ENCODE measurements at places on chromosomes 11 and 22.

DNA sequence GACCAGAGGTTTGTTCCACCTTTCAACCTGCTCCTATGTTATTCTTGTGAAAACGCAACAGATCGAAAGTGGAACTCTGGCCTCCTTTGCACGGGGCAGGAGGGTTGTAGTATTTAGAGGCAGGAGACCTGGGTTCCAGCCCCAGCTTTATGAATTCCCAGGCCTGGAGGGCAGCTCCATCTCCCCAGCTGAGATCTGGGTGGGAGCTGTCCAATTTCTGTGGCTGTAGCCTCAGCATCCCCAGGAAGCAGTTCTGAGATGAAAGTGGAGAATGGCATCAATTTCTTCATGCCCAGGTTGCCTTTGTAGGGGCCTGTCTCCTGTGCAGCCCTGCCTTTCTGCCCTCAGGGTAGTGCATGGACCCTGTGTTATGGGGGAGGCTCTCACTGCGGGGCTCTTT, 4.1 kb downstream of the FADS2 start:
- DNase-seq = no peak

DNA sequence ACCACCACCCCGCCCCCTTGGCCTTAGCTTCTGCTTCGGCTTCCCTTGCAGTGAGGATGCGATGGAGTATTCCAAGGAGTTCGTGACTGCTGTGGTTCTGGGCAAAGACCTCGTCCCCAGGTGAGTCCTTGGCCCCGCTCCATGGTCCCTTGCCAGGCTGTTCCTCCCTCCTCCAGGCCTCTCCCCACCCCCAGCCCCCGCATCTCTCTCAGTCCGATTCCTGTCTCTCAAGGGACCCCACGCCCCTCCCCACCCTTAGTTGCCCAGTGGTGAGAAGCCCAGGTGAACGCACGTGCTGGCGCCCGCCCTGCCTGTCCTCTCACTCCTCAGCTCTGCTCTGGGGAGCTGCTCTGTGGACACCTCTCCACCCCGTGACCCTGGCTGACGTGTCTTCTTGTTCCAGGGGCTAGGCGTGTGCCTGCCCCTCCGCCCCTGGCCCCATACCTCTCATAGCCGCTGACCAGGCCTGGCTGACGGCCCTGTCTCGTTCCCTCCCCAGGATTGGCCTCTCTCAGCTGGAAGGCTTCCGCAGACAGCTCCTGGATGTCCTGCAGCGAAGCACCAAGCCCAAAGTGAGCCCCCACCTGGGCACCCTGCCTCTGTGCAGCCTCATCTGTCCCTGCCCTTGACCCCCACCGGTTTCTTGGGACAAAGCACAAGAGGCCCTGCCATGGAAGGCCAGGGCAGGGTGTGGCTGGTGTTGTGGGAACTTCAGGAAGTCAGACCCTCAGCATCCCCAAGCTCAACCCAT, 14.6 kb upstream of the MYRF start:
- DNase-seq = no peak

DNA sequence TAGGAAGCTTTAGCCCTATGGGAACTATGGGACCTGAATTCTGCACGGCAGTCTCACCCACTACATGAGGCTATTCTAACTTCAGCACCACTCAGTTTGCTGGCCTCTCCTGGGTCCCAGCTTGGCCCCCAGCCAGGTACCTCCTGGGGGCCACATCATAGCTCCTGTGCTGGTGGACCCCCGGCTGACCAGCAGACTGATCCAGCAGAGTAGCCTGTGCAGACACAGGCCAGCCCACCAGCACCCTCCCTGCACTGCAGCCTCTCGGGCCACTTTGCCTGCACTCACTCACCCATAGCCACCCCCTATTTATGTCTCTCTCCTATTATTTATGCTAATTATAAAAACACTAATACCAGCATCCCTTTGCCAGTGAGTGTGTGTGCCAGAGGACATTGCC, 1.2 kb upstream of the OR10AG1 start:
- no peak for DNase-seq

- no peak for DNase-seq
These were observed 43.7 kb upstream of the ZBTB44 start for GRCh38 chr11:130358398-130358797.

DNA sequence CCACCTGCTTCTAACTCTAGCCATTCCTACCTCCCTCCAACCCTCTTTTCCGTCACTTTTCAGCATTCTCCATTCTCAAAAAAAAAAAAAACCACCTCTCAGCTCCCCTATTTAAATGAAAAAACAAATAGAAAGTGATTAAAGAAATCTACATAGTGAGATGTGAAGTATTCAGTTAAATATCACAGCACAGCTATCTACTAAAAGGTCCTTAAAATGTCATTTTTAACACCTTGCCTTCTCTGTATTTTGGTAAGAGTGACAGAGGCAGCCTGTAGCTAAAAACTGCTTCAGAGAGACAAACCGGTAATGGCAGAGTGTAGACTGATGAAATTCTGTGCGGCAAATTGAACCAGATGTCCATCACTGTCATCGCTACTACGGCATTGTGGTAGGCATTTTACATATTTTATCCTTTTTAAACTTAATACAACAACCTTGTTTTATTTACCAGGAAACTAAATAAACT, 346 bp upstream of the ALG9 start:
- no peak for DNase-seq

DNA sequence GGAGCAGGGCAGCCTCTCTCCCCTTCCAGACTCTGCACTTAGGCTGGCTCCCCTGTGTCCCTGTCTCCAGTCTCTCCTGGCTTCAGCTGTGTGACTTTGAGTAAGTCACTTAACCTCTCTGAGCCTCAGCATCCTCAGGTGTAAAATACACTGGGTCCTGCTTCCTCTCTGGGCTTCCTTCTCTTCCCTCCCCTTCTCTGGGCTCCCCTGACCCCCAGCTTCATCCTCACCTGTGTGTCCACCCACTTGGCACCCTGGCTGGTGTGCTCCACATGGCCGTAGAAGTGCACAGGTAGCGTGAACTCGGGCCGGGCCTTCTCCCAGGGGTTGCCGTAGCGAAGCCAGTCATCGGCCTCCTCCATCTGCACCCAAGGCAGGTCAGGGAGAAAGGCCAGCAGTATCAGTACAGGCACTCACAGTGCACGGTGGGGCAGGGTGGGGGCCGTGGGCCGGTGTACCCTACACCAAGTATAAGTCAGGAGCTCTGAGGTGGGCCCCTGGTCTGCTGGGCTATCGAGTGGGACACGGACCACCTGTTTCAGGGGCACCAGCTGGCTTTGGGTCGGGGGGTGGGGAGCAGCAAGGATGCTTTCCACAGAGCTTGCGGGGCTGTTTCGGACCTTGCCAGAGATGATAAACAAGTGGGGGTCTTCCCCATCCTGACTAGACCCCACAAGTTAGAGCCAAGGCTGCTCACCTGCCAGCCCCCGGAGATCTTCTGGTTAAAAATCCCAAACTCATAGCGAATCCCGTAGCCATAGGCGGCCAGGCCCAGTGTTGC, 2.0 kb downstream of the PYGM start:
- no peak for DNase-seq

DNA sequence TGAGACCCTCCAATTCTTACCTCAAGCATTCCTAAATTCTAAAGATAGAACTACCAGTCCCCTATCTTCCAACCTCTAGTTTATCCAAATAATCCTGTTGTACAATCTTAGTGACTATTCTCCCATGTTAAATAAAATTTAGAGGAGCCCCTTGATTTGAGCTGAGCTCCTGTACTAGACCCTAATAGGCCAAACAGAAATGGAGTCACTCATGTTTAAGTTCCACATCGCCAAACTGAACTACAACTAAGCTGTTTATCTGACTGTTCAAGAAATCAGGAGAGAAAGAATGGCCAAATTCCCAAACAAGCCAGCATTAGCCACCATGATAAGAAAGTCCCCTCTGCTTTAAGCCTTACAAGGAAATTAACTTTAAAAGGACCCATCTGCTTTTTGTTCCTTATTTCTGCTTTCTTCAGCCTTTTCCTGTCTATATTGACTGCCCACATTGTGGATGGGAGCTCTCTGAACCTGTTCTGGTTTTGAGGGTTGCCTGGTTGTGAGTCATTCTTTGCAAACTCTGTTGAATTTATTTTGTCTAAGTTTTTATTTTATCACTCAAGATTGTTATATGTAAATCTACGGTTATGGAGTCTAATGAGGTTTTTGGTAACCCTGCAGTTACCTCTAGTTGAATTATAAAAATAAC, 90.4 kb downstream of the TTC28 start:
- no peak for DNase-seq

DNA sequence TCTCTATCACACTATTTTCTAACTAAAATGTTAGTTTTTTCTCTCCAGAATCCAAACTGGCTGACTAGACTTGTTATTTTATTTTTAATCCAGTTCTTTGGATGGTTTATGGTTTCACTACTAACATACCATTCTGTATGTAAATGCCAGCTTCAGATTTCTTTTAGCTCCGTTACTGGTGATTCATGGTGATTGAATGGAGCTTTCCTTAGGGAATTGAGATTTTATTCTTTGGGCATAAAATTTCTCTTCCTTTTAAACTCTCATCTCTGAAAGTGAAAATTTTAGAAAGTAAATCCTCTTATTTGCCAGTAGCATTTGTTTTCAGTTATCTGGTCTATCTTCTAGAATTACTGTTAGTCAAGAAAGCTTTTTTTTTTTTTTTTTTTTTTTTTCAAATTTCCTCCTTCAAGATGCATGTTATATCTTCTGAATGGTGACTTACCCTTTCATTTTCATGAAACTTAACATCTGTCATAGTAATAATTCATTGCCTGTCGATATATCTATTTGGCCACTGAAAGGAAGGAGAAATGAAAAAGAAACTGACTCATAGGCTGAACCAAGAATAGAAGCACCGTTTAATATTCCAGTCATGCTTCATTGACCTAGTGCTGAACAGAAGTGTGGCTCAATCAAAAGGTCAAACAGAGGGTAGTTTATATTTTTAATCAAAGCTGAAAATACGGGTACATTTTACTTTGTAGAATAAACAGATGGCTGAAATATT, 6.4 kb downstream of the ENDOD1 start:
- DNase-seq = no peak

- DNase-seq = no peak
These were observed 980.5 kb upstream of the CNTN5 start for GRCh38 chr11:98040061-98040808.

DNA sequence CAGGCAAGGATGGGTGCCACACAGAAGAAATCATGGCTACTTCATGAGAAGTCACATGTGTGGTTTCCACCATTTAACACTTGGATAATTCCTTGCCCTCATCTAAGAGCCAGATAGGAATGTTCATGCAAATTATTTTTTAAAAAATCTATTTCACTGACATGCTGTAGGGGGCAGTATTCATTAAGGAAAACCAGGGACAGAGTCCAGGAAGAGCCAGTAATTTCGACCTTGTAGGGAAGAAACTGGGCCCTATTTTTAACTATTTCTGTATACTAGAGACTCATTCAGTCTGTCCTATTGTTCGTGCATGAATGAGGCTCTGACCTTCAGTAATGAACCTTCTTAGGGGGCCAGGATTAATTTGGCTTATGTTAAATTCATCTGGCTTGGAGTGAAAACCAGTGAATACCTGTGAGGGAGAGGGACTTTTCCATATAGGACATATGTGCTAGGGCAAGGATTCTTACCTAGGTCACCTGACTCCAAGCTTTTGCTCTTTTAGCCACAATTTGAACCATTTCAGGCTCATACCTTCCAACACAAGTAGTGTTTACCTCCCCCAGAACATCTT, 192.7 kb downstream of the NAV2 start:
- no peak for DNase-seq

DNA sequence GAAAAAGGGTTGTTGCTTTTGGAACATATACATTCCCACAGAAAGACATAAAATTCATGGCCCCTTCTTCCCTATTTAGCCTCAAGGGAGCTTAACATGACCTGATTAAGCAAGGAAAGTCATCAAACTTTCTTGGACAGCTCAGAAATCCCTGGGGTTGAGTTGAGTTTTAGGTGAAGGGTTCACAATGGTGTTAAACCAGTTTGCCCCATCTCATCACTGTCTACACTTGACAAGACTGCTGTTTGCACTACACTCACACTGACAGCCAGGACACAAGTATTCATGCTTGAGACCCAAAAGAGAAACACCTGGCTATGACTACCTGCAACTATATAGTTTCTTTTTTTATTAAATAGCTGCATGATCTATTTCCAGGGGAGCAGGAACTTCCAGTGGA, 209.8 kb upstream of the TMEM45B start:
- DNase-seq = no peak

GRCh38 chr11:73729594-73730206, 31.2 kb downstream of the RAB6A start:
- no peak for DNase-seq

DNA sequence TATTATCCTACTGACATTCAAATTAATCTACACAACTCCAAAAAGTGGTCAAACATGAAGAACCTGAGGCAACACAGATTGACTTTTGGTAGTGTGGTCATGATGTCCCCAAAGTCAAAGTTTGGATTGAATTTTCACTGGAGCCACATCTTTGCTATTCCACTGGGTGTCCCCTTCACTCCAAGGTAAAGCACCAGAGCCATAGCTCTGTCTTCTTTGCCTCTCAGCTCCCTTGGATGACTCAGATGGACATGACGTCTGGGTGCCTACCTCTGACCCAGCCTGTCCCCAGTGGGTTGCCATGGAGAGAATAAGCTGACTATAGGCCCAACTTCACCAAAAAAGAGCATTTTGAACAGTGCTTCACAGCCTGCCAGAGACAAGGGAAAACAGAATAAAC, 57.4 kb upstream of the ARHGAP42 start:
- no peak for DNase-seq

DNA sequence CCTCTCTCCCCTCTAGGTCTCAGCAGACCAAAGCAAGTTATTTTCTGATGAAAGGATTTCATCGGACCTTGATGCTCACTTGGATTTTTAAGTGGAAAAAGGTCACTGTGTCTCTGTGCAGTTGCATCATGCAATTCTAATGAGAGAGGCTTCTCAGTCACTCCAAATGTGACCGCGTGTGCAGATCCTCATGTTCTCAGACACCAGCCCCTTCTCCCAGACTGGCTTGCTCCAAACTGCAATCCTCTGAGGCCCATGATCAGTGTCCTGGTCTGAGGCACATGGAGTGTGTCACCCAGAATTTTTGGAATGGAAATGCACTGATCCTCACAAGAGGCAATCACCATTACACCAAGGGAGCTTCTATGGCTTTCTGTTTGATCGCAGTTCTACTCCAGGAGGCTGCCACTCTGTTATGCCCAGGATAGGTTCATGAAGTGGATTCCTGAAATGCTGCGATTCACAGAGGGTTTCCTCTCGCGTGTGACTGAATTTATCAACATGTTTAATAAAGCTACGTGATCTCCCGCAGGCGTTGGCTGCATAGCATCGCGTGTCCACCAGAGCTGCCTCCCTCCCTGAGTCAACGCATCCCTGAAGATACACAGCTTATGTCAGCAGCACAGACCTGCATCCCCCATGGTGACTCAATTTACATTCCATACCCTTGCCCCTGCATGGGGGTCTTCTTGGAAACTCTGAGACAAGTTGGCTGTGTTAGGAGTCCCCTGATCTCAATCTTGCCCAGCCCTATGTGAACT, 544.6 kb upstream of the B3GAT1 start:
- DNase-seq = no peak

- no peak for DNase-seq
These were observed 35.0 kb upstream of the TSKU start for GRCh38 chr11:76747915-76748860.
